ENCODE measurements at places on chromosomes 1 and 21.

GRCh38 chr1:147723691-147724323 is 36.6 kb downstream of the GJA5 start:
- no peak for DNase-seq
- no peaks in the 10 kb centered on the region for H3K4me1 ChIP-seq
- H3K27me3 ChIP-seq: no peaks in the 10 kb centered on the region
- H3K36me3 ChIP-seq: no peaks in the 10 kb centered on the region
- H3K27ac ChIP-seq: no peak overlapping the region

DNA sequence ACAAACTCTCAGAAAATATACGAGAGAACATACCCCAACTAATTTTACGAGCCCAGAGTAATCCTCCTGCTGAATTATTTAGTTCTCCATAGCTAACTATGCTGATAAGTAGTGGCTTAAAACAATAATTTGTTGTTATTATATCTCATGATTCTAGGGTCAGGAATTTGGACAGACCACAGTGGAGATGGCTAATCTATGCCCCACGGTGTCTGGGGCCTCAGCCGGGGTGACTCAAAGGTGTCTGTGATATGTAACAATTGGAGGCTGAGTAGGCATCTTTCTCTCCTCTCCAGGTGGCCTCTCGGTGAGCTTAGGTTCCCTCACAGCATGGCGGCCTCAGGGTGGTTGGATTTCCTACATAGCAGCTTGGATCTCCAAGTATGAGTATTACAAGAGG is 35.4 kb upstream of the FOXO6 start:
- H3K27ac ChIP-seq: no peak overlapping the region

- no peak for DNase-seq
- H3K36me3 ChIP-seq: no peaks in the 10 kb centered on the region
- no peaks in the 10 kb centered on the region for H3K27me3 ChIP-seq
- no peak overlapping the region for H3K4me3 ChIP-seq
- no peak overlapping the region for H3K27ac ChIP-seq
These were observed 283.6 kb downstream of the NPHP4 start for GRCh38 chr1:5708346-5709245.

DNA sequence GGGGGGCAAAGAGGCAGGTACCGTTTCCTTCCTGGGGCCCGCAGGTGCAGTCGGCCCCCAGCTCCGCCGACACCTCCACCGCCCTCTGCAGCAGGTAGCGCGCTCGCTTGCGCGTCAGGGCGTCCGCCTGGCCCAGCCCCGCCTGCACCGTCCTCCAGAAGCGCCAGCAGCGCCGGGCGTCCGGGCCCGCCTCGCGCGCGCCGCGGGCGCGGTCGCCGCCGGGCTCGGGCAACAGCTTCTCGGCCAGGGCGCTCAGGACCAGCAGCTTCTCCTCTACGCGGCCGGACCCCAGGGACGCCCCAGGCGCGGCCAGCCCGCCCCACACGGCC is 863 bp downstream of the TARBP1 start:
- H3K36me3 ChIP-seq: no peaks in the 10 kb centered on the region
- peaks cover 30% of the 10 kb centered on the region for H3K4me1 ChIP-seq
- H3K27me3 ChIP-seq: no peaks in the 10 kb centered on the region

- no peaks in the 10 kb centered on the region for H3K27me3 ChIP-seq
- no peak overlapping the region for H3K27ac ChIP-seq
- no peaks in the 10 kb centered on the region for H3K36me3 ChIP-seq
- H3K4me3 ChIP-seq: no peak overlapping the region
- H3K4me1 ChIP-seq: peaks cover 15% of the 10 kb centered on the region
- DNase-seq: no peak
These were observed 361.1 kb downstream of the HHAT start for GRCh38 chr1:210689826-210690225.

DNA sequence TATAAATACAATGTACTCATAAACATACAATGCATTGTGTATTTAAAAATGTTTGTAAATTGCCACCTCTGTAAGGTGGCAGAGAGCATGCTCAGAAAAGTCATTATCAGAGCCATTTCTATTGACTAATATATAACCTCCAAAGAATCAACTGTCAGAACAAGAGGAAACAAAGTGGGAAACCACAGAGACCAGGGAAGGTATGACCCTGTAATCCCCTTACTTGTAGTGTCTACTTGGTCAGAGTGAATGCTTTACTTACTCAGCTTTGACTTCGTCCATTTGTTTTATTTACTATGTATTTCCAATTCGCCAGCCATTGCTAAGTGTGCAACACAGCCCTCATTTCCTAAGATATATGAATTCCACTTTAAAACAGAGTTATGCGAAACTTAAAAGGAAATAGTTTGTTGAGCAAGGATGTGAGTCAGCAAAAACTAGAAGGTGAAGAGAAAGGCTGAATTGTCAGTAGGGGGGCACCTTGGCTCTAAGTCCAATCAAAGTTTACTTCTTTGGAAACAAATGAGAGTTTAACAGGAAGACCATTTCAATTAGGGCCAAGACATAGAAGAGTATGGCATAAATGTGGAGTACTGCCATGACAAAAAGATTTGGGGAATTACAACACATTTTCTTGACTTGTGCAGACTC is 671.7 kb upstream of the PTBP2 start:
- no peaks in the 10 kb centered on the region for H3K36me3 ChIP-seq
- H3K27me3 ChIP-seq: no peaks in the 10 kb centered on the region
- H3K4me3 ChIP-seq: no peak overlapping the region
- no peak overlapping the region for H3K27ac ChIP-seq

DNA sequence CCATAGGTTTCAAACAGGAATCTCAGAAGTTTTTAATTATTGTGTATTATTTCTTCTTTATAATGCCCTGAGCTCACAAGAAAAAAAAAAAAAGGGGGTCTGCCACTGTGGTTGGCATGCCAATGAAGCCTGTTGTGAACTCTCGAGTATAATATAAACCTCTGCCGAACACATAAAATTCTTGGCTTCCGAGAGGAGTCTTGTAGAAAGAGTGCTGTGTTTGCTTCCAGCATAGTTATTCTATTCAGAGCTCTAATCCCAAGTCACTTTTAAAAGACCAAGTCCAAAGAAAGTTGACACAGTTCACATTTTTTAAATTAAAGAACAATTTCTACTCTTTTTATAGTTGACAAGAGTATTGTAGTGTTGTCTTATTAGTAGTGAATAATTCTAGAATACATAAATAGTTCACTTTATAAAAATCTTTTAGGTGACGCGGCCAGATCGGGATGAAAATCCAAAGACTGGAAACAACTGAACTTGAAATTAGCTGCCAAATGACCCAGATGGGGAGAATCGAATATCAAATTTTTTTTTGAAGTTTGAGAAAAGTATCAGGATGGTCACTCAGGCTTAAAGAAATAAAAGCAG is 293.2 kb downstream of the DUSP10 start:
- H3K36me3 ChIP-seq: no peaks in the 10 kb centered on the region
- H3K27ac ChIP-seq: no peak overlapping the region
- no peaks in the 10 kb centered on the region for H3K4me1 ChIP-seq
- no peak overlapping the region for H3K4me3 ChIP-seq

DNA sequence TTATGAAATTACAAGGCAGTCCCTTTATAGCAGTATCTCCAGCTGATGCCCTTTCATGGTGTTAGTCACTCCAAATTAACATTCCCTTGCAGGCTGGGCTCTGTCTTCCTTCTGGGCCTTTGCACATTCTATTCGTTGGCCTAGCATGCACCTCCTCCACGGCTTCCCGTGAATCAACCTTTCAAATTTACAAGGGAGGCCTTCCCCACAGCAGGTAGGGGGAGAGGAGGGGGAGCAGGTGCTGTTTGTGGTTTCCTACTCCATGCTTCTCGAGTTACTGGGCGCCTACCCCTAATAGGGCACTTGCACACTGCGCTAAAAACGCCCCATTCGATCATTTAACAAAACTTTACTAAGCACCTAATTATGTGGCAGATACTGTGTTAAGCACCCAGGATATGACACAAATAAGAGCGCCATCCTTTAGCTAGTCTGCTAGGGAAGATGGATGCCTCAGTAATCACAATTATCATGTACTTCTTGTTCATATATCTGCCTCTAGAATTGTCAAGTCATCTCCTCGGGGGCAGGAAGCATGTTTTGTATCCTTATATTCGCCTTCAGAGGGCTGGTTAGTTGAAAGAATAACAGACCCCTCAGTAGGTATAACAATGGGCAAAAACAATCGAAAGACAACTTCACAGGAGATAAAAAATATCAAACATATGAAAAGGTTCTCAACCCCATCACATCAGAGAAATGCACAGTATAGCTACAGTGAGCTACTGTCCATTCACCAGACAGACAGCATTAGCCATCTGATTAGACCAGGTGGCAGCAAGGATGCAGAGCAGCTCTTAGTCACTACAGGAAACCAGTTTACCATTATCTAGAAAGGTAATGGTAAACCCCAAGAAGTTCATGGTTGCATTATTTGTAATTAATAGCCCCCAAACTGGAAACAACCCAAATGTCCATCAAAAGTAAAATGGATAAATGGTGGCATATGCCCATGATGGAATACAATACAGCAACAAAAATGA is 1.7 kb upstream of the ADAR start:
- peaks cover 10% of the 10 kb centered on the region for H3K36me3 ChIP-seq
- peaks cover 40% of the 10 kb centered on the region for H3K4me1 ChIP-seq
- DNase-seq: no peak
- H3K4me3 ChIP-seq: peak overlapping the region; percentile 49

GRCh38 chr1:198498881-198499280 is 41.6 kb downstream of the ATP6V1G3 start:
- no peak for DNase-seq
- no peaks in the 10 kb centered on the region for H3K27me3 ChIP-seq
- no peaks in the 10 kb centered on the region for H3K36me3 ChIP-seq

DNA sequence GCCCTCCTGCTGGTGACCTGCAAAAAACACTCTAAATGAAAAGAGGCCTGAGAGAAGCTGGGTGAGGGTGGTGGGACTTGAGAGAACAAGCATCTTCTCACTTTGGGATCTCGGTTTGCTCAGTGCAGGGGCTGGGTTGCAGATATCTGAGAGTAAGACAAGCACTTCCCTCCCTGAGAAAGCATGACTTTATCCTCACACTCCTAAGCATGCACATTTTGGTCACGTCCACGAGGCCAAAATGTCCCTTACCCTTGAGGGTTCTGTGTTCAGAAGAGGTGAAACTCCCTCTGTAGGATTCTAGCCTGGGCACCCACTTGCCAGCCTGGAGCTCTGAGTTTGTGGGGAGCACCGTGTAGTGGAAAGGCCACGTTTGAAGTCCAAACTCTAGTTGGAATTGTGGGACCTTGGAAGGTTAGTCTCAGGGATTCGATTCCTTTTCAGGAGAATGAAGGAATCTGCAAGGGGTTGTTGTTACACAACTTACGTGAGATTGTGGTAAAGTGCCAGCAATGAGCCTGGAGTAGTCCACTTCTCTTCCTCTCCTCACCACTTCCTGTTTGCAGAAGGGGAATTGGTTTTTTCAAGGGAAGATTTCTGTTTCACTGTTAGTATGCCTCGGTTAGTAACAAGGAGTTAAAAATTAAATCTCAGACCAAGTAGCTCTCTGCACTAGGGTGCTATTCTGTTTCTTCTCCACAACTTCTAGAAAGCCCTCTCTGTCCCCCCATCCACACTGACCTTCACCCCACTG is 3.0 kb downstream of the FCAMR start:
- H3K4me1 ChIP-seq: peaks cover 38% of the 10 kb centered on the region
- H3K27ac ChIP-seq: peak overlapping the region; percentile 52
- H3K36me3 ChIP-seq: no peaks in the 10 kb centered on the region
- peak; percentile 72 for DNase-seq
- H3K27me3 ChIP-seq: no peaks in the 10 kb centered on the region

- no peaks in the 10 kb centered on the region for H3K4me1 ChIP-seq
- H3K4me3 ChIP-seq: no peak overlapping the region
- no peak for DNase-seq
These were observed 6.0 kb upstream of the SIM2 start for GRCh38 chr21:36692835-36693488.

GRCh38 chr1:172882791-172883386 is 167.9 kb downstream of the TNFSF18 start:
- H3K27ac ChIP-seq: no peak overlapping the region
- peaks cover 13% of the 10 kb centered on the region for H3K4me1 ChIP-seq
- H3K27me3 ChIP-seq: no peaks in the 10 kb centered on the region
- H3K36me3 ChIP-seq: no peaks in the 10 kb centered on the region
- H3K4me3 ChIP-seq: no peak overlapping the region

GRCh38 chr1:15940110-15941043 is 35.5 kb downstream of the ZBTB17 start:
- H3K27me3 ChIP-seq: no peaks in the 10 kb centered on the region
- peaks cover 8% of the 10 kb centered on the region for H3K36me3 ChIP-seq
- DNase-seq: no peak
- no peak overlapping the region for H3K27ac ChIP-seq

DNA sequence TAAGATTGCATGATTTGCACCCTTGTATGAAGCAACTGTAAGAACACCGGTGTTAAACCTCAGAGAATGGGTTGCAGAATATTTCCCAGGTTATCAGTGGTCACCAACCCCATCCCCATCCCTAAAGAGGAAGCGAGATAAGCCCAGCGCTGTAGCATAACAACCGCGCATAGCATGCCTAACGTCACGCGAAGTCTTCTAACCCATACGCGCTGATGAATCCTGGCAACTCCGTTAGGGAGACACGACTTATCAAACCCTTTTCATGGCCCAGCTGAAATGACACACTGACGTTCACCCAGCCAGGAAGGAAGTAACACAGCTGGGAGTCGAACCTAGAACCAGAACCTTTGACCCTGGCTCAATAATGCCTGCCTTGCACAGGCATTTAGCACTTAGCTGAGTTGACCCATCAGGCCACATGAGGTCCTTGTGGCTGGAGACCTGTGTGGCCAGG is 24.2 kb downstream of the TMEM51 start:
- H3K4me1 ChIP-seq: peaks cover 41% of the 10 kb centered on the region
- H3K27me3 ChIP-seq: no peaks in the 10 kb centered on the region
- DNase-seq: no peak
- no peak overlapping the region for H3K27ac ChIP-seq

DNA sequence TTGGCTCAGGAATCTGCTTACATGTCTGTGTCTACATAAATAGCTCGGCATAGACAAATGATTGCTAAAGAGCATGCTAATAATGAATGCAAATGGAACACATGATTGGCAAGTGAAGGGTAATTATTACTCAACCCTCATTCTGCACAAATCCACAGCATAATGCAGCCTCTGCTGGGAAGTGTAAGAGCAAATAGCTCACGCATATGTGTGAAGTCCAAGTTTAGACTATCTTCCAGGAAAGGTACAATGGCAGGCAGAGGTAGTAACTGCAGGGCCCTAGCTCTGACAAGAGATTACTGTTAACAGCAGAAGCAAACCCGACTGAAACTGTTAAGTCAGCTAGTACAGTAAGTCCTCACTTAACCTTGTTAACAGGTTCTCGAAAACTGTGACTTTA is 7.0 kb upstream of the IL6R start:
- no peak overlapping the region for H3K4me3 ChIP-seq
- H3K4me1 ChIP-seq: peaks cover 5% of the 10 kb centered on the region
- no peaks in the 10 kb centered on the region for H3K36me3 ChIP-seq

Measured in GM12878 (cell line).